LNCaP clone FGC (cell line): ENCODE measurements at places on chromosomes 16 and 17.

GRCh38 chr16:78240459-78241222 lies 141.2 kb downstream of the WWOX start:
- DNase-seq: no peak

DNA sequence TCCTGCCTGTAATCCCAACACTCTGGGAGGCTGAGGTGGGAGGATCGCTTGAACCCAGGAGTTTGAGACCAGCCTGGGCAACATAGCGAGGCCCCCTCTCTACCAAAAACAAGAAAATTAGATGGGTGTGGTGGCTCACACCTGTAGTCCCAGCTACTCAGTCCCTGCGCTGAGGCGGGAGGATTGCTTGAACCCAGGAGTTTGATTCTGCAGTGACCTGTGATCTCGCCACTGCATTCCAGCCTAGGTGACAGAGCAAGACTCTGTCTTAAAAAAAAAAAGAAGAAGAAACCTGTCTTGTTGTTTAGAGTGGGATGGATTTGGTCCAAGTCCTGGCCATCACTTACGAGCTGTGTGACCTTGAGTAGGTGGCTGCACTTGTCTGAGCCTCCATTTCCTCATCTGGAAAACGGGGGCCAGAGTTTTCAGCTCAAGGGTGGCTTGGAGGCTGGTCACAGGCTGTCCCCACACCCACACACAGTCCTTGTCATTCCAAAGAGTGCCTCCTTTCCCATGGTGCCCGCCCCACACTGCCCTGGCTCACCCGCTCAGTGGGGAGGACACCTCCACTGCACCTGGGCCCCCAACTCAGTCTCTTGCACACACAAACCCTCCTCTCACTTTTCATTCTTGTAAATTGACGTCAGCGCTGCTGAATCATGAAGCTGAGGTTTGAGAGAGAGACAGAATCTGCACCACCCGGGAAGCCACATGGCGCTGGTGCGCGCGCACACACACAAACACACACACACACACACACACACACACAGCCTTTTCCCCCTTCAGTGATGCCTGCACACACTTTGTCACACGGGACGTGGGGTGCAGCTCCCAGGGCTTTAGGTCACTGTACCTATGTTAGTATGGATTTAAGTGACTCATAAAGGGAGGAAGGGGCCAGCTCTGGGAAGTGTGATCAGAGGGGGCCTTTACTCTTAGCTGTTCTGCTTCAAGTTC lies 4.2 kb downstream of the SOCS1 start:
- DNase-seq: no peak

DNA sequence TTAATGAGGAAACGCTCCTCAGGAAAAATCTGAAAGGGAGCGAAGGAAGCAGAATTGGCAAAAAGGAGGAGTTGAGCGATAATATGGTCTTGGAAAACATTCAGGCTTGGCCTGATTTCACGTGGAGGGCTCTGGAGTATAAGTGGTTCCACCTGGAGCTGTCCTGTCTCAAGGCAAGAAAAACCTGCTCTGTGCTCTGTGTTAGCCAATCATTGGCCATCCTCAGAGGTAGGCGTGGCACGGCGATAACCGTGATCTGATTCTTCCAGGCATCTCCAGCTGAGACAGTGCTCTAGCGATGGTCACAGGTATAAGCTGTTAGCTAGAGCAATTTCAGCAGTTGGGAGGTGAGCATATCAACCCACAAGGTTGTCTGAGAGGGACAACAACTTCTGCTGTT lies 450.5 kb upstream of the MAF start:
- no peak for DNase-seq

DNA sequence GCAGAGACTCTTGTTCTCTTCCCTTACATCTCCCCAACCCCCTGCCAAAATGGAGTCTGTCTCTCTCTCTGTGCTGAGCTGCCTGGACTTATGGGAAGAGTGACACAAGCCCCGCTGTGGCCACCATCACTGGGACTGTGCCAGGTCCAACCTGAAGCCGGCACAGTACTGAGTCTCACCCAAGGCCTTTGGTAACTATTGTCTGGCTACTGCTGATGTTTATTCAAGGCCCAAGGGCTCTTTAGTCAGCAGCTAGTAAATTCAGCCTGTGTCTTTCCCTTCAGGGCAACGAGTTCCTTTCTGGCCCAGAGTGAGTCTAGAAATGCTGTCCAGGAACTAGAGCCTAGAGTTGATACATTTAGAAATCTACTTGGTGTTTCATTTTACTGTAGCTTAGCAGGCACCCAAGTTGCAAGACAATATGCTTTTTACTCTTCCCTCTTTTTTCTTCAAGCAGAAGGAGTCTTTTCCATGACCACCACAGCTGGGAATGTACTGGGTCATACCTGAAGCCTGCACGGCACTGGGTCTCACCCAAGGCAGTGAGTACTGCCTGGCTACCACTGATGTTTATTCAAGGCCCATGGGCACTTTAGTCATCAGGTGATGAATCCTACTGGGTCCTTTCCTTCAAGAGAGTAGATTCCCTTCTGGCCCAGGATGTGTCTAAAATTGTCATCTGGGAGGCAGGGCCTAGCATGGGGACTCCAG lies 17.7 kb downstream of the EFCAB5 start:
- no peak for DNase-seq

- DNase-seq: no peak
Measured at GRCh38 chr17:74775409-74776043, 619 bp downstream of the NAT9 start.

DNA sequence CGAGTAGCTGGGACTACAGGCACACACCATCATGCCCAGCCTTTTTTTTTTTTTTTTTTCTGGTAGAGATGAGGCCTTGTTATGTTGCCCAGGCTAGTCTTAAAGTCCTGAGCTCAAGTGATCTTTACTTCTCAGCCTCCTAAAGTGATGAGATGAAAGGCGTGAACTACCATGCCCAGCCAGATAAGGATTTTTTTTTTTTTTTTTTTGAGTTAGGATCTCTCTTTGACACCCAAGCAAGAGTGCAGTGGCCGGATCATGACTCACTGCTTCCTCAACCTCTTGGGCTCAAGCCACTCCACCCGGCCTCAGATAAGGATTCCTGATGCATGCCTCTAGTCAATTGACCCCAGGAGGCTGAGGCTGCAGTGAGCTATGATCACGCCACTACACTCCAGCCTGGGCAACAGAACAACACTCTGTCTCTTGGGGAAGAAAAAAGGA lies 11.2 kb upstream of the PLEKHG4 start:
- DNase-seq: no peak

GRCh38 chr17:67666710-67667109 lies 51.0 kb upstream of the NOL11 start:
- DNase-seq: no peak

DNA sequence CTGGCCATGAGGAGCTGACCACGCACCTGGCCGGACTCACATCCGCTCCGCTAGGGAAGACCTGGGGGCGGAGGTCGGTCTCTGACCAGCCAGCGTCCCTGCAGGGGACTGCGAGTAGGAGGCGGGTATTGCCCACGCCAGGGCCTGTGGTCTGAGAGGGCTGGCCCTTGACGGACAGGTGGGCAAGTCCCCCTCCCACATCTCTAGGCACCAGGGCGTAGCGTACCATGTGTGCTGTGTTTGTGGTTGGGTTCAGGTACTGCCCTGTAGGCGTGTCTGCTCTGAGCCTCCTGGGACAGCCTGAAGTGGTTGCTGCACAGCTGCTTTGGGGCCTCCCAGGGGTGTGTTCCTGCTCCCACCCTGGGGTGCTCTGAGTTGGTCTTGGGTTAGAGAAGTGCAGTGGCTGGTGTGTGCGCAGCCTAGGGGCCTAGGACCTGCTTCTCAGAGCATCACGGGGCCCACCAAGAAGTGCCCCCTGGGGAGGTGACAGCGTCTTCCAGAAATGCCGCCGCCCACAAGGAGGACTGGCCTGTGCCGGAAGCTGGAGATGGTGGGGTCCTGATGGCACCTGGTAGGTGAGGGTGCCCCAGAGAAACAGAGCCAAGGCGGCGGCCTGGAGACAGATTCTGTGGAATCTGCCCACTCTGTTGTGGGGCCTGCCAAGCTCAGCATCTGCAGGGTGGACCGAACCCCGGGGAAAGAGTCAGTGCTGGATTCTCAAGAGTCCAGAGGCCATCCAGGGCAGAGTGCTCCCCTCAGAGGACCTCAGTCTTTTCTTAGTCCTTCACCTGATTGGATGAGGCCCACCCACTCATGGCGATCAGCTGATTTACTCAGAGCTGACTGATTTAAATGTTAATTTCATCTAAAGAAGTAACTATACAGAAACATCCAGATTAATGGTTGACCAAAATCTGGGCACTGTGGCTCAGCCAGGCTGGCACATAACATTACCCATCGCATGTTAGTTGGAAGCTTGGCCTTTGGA lies 48.3 kb downstream of the WDR45B start:
- no peak for DNase-seq

DNA sequence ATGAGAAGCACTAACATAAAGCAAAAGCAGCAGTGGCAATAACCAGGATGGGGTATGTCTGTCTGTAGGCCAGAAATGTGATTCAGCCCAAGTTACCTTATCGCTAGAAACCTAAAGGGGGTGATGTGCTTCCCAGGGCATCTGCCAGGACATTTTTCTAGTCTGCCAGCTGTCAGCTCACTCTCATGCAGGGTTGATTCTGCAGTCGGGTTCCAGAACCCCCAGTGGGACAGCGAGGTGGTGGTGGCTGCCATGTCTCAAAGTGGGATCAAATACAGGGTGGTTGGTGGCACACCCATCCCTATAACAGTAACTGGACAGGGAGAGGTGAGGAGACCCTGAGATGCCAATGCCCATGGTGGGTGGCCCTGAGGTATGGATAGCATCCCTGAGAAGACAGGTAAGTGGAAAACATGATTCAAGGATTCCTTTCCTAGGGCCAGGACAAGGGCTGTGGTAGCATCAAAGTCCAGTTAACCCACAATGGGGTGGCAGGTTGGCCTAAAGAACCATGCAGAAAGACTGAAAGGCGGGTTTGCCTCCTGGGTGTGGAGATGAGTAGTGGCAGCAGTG lies 84.3 kb downstream of the TNFRSF13B start:
- DNase-seq: no peak

- DNase-seq: peak; percentile 13
Measured at GRCh38 chr16:85821390-85822135, 22.1 kb downstream of the COX4I1 start.

- no peak for DNase-seq
Measured at GRCh38 chr17:29119265-29119664, 60.9 kb downstream of the MYO18A start.

DNA sequence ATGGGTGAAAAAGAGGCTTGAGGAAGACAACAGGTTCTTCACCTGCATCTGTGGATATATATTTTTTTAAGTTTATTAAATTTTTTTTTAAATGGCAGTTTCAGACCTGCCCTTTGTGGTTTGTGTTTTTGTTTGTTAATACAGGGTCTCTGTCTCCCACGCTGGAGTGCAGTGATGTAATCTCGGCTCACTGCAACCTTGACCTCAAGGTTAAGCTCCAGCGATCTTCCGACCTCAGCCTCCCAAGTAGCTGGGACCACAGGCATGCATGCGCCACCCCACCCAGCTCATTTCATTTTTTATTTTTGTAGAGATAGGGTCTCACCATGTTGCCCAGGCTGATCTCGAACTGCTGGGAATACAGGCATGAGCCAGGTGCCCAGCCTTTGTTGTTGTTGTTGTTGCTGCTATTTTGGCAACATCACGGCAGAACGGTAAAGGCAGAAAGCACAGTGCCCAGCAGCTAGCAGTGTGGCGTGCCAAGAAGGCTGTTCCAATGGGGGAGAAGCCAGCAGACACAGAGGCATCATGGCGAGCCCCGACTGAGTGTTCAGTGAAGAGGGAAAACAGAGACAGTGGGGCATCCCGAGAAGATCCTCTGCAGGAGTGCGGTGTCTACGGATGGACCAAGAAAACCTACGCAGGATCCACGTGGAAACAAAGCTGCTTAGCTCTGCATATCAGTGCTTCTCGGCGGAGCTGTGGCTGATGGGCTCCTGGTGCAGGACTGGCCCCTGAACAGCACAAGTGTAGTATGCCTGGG lies 19.6 kb downstream of the TMC6 start:
- no peak for DNase-seq

DNA sequence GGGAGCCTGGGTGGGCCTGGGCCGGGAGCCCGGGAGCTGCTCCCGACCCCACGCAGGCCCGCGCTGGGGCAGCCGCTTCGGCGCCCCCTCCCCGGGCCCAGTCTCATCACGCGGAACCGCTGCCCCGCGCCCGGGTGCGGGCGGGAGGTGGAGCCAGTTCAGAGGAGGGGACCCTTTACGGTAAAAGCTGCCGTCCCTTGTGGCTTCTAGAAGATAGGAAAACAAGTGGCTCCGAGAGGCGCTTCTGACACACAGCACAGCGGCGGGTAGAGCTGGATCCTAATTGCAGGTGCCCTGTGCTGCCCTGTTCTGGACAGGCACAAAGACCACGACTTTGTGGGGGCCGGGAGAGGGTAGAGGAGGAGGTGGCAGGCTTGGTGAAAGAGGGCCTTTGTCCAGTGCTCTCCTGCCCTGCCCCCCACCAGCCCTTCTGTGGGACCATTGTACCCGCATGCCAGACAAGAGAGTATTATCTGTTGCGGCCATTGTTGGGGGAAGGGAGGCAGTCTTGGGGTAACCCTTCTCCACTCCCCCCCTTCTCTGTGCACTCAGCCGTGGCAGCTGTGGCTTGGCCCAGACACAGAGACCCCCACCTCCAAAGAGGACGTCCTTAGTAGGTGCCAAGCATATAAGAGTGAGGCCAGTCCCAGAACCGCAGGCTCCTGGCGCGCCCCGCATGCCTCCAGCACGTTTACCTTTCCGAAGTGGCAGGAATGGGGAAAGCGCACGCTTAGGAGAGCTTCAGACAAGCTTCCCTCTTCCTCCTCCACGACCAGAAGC lies 736 bp downstream of the CNP start:
- DNase-seq: no peak

DNA sequence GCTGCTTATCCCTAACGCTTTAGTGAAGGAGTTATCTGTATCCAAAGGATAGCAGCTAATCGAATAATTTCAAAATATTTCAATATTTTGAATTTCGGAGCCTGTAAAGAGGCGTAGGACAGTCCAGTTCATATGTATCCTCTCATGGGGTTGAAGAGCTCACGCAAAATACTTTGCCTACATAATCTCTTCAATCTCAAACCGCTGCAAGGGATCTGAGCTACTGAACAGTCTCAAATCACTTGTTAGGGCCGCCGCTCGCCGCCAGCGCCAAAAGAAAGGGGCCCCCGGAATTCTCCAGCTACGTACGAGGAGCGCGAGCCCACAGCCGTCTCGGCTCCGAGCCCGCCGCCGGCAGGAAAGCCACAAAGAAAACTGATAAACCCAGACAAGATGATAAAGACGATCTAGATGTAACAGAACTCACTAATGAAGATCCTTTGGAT lies 601 bp upstream of the RFWD3 start:
- no peak for DNase-seq

DNA sequence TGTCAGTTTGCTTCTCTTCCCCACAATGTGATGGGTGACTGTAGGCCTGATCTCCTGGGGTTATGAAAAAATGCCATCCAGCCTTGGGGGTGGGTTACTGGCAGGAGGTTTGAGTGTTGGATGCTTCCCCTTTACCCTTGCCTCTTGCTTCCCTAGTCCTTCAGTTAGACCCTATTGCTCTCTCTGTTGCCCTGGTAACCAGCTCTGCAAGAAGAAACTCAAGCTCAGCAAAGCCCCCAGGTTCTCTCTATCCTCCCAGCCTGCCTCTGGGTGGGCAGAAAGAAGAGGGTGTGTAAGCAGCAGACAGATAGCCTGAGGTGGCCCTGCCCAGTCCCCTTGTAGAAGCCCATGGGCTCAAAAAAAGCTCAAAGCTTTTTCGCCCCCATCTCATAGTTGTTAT lies 2.8 kb upstream of the RAPGEFL1 start:
- no peak for DNase-seq
